ENCODE measurements at places on chromosomes 12 and 14.

DNA sequence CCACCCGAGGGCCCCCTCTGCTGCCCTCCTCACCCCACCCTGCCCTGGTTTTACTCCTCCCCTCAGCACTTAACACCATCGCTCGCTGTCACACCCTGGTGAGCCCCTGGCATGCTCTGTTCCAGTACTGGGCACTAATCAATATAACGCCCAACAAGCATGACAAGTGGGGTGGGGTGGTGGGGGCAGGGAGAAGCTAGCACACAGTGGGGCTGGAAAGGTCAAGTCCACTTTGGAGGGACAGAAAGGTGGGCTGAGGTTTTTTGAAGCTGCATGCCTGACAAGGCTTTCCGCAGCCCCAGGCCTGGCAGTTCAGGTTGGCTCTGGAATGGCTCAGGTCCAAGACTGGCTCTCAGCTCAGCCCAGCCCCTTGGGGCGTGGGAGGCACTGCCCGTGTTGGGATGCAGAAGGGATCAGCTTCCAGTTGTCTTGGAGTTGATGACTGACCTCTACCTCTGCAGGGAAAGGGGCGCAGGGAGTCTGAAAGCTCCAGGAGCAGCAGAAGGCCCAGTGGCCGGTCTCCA lies 34.1 kb downstream of the PLEKHG3 start:
- DNase-seq, result no peak

DNA sequence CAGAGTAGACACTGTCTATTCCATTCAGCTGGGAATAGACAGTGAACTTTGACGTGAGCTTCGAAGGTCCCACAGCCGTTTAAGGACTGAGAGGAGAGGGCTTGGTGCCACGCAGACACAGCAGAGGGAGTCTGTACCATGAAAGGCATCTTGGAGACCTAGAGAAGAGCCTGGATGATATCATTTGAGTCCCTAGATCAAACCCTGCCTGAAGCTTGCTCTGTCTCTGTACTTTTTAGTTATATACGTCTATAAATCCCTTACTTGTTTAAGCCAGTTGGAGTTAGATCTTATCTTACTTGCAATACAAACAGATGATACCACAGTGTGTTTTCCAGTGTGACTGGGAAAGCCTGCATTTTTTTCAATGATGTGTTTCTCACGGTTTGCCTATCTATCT lies 128.9 kb upstream of the RTL1 start:
- DNase-seq, result no peak

- DNase-seq, result no peak
Observed at GRCh38 chr12:24078318-24078765, 128.9 kb upstream of the SOX5 start.

DNA sequence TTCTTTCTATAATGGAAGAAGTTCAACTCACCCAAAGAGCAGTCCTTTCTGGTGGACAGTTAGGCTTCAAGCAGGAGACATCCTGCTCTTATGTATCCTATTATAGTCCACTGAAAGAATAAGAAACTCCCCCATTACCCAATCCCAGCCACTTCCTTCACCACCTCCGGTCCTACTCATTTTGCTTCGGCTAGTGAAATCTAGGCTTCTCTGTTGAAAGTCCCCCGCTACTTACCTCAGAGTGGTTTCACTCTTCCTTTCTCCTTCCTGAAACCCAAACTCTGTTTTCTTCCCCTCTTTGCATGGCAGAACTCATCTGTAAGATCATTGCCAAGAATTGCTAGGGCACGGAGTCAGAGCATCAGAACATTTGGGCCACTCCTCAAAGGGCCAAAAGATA lies at the start of gene GPR84:
Gene GPR84, minus strand, starts transcription at position 74 of the 400 bp plus-strand sequence. CDS start 635 bp downstream, outside the sequence.
- DNase-seq, result no peak

DNA sequence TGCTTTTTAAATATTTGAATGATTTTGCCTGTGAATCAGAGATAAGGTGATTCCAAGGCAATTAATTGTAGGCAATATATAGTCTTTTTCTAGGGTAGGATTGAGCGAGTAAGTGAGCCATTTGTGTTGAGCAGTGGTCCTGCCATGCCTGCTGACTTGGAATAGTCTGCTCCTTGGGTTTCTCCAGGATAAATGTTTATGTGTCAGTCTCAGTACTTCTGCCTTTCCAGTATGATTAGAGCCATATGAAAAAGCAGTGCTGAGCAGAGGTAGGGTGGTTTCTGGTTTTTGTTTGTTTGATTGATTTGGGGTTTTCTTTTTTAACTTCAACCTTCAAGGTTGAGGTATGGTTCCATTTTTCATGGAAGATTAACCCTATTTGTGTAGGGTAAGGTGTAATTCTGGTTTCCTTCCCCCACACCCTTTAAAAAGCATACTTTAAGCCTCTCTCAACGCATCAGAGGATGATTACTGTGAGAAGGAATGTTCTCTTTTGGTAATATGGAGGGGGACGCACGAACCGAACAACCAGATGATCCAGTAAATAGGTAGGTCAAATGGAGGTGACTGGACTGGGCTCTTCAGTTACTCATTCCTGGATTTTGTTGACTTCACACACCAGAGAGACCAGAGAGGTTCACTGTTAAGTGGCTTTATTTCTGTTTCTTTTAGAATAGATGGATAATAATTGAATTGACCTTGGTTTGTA lies 22.7 kb downstream of the FRMD6 start:
- DNase-seq, result no peak

GRCh38 chr14:67331368-67332125 lies 28.1 kb downstream of the ATP6V1D start:
- DNase-seq, result no peak

GRCh38 chr12:77384941-77385340 lies 319.6 kb upstream of the E2F7 start:
- DNase-seq, result no peak

DNA sequence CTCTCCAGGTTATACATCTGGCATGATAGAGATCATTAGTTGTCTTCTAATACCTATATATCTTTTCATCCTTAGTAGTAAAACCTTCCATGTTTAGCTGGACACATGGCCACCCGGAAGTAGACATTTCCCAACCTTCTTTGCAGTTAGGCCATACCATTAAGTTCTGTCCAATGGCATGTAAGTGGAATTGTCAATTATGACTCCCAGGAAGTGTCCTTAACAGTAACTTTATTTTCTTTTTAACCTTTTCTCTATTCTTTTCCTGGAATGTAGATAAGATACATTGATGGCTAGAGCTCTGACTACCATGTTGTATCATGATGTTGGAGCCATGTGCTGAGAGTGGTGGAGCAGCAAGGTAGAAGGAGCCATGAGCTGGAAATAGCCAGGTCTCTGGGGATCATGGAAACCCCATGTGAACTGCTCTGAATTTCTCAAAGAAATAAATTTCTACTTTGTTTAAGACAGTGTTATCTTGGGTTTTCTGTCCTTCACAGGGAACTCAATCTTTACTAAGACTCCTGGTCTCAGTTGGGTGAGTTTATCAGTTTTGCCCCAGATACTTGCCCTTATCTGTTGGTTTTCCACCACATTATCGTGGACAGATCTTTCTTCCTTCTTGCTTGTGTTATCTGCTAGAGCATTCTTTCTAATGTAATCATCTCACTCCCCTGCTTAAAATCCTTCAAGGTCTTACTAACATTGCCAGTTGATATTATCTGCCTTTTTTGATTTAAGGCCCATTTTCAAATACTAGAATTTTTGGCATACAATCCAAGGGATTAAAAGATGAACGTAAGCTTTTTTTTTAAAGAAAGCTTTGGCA lies 5.1 kb upstream of the LTA4H start:
- DNase-seq, result no peak

DNA sequence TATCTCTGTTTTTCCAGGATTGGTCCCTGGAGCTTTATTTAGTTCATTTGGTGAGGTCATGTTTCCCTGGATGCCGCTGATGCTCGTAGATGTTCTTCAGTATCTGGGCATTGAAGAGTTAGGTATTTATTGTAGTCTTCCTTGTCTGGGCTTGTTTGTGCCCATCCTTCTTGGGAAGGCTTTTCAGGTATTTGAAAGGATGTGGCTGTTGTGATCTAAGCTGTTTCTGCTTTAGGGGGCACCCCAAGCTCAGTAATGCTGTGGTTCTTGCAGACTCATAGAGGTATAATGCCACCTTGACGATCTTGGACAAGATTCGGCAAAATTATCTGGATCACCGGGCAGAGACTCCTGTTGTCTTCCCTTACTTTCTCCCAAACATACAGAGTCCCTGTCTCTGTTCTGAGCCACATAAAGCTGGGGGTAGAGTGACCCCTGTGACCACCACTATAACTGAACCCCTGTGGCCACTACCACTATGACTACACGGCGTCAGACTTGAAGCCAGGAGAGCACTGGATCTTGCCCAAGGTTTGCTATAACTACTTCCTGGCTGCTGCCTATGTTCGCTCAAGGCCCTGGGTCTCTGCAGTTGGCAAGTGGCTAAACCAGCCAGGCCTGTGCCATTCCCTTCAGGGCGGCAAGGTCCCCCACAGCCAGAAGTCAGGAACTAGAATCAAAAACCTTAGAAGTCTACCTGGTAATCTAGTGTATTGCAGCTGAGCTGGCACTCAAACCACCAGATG lies 40.9 kb downstream of the FGD4 start:
- DNase-seq, result no peak

DNA sequence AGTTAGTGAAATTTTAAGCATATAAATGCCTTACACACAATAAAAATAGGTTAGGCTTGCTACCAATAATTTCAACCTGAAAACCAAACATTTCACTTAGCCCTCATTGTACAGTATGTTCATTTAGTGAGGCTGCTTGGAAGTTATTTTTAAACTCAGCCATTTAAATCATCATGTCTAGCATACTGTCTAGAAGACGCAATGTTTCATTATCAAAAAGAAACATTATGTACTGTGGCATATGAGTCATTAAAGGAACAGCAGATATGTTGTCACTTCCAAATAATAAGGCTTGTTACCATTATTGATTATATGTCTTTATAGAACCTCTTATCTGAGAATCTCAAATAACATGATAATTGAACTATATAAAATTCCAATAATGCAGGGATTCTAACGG lies 304.7 kb downstream of the RMST start:
- no peak for DNase-seq

- no peak for DNase-seq
Observed at GRCh38 chr14:68972507-68973218, 6.4 kb downstream of the ACTN1 start.

GRCh38 chr12:99282624-99283023 lies 364.9 kb upstream of the GARIN6 start:
- DNase-seq, result no peak

- no peak for DNase-seq
Observed at GRCh38 chr14:62123961-62124360, 361.7 kb downstream of the SNAPC1 start.

DNA sequence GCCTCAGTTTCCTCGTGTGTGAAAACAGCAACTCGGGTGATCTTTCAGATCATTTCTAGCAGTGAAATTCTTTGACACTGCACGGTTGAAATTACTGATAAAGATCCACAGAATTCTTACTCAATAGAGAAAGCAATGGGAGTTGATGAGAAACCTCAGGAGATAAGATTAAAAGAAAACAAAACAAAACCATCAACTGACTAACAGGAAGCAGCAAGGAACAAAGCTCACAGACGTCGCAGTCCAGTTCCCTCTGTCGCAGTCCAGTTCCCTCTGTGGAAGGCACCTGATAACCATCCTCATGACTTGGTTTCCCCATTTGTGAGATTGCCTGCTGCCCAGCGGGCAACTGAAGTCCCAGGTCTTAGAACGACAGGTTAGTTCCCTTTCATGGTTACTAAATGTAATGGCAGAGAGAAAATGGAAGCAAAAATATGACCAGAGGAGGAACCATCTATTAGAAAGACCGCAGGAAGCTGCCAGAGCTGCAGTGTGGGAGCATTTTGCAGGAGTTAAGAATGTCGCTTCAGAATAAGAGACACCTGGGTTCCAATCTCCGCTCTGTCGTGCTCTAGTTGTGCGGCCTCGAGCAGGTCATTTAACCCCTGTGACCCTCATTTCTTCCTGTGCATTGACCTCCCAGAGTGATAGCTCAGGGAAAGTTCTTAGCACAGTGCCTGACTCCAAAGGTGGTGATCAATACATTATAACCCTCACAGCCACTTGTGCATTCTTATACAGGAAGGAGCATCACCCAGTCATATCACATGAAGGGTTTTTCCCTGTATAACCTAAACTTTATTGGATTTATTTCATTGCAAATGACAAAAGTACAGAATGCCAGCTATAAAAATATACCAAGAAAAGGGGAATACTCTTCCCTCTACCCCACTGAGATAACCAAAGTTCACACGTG lies 5.1 kb upstream of the MED13L start:
- no peak for DNase-seq

DNA sequence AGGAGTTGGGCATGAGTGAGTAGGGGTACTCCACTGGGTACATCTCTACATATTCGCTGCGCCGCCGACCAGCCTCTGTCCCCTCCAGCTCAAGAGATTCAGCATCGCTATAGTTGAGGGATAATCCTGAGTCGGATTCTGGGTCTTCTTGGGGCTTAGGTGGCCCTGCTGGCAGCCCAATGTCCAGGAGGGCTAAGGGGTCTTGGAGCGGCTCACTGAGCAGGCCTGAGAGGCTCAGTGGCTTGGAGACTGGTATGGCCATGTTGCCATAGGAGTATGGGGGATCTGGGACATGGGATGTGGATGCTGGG lies 7.9 kb downstream of the NFE2 start:
- no peak for DNase-seq

DNA sequence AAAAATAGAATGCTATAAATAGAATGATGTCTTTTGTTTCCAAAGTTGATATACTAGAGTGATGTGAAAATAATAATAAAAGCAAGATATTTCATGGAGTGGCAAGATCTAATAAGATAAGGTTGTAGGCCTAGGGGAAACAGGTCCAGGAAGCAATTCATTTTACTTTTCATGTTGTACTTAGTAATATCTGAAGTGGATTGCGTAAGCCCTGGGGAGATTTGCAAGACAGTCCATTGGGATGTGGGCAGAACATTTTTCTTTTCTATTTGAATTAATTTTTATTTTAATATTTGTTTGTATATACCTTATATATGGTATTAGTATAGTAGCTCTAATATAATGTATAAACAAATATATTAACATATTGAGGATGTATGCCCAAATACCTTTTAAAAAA lies 7.5 kb downstream of the NUBPL start:
- no peak for DNase-seq

DNA sequence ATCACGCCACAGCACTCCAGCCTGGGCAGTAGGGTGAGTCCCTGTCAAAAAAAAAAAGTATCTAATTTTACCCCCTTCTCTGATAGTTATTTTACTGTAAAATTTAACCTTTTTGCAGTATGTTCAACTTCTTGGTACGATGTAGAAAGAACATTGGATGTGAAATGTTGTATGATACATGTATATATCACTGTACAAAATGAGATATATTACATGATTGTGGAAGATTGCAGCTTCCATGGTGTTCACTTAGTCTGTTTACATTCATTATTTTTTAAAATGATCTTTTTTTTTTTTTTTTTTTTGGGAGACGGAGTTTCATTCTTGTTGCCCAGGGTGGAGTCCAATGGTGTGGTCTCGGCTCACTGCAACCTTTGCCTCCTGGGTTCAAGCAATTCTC lies 9.0 kb downstream of the SP1 start:
- DNase-seq, result no peak

GRCh38 chr12:103455020-103455763 lies 40.6 kb downstream of the C12orf42 start:
- DNase-seq, result no peak

GRCh38 chr12:15625075-15625474 lies 164.1 kb downstream of the EPS8 start:
- DNase-seq, result no peak

Measured in lung microvascular endothelial cell (primary cell).